GM12891 (cell line): ENCODE measurements at places on chromosomes 12 and 14.

- DNase-seq, result no peak
Observed at GRCh38 chr12:70646850-70647249, 9.6 kb upstream of the PTPRB start.

- no peak for DNase-seq
Observed at GRCh38 chr12:84789184-84789583, 123.4 kb downstream of the SLC6A15 start.

DNA sequence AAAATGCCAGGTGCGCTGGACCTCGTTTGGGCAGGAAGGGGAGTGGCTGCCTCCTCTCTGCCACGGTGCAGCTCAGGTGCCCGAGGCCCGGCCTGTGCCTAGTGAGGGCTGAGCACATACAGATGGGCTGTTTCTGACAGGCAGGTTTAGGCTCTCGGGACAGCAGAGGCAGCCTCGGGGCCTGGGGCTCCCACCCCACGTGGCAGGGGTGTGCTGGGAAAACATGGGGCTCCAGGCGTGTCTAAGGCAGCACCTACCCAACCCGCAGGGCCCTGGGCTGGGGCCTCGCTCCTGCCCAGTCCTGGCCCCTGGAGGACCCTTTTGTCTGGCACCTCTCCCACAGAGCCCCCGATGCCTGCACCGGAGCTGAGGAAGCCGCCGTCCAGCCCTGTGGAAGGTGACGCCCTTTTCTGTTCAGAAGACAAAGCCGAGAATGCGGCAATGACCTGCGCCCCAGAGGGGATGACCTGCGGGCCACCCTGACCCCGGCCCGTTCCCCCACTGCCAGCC lies 76.4 kb upstream of the GALNT9 start:
- no peak for DNase-seq

DNA sequence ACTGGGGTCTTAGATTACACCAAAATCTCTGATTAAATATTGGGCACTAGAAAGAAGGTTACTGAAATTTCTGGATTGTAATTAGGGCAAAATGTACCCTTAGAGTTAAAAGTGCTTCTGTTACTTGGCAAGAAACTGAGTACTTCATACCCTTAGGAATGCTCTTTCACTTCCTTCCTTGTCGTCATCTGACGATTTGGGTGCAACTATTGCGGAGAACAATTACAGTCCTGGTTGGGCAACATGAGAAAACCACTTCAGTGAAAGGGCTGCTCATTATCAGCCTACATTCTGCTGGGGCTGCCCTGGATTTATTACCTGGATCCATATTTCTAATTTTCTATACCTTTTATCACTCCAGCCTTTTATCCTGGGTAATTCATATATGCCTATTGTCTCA lies 348.5 kb upstream of the MDGA2 start:
- DNase-seq, result no peak

DNA sequence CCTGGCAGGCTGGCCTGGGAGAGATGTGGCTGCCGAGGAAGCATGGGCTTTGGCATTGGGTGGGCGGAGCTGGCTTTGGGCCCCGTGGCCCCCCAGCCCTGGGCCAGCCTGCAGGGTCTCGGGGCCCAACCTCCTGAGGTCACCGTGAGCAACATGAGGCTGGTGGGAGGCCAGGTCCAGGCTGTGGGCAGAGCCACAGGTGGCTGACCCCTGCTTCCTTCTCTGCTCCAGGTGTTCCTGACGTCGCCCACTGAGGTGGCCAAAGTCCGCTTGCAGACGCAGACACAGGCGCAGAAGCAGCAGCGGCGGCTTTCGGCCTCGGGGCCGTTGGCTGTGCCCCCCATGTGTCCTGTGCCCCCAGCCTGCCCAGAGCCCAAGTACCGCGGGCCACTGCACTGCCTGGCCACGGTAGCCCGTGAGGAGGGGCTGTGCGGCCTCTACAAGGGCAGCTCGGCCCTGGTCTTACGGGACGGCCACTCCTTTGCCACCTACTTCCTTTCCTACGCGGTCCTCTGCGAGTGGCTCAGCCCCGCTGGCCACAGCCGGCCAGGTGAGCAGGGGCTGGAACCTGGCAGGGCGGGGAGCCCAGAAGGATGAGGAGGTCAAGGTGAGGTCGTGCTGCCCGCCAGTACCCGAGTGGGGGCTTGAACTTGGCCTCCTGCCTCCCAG lies 5.5 kb downstream of the SLC25A47 start:
- no peak for DNase-seq

GRCh38 chr12:124445826-124446225 lies 121.6 kb downstream of the NCOR2 start:
- no peak for DNase-seq

GRCh38 chr12:6980740-6981139 lies 10.0 kb downstream of the EMG1 start:
- DNase-seq, result no peak

DNA sequence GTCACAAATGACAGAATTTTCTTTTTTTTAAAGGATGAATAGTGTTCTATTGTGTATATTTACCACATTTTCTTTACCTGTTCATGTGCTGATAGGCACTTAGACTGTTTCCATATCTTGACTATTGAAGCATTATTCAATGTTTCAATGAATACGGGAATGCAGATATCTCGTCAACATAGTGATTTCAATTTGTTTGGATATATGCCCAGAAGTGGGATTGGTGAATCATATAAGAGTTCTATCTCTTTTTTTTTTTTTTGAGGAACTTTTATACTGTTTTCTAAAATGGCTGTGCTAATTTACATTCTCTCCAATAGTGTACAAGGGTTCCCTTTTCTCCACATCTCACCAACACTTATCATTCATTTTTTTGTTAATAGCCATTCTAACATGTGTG lies 97.9 kb upstream of the FAR2 start:
- no peak for DNase-seq

DNA sequence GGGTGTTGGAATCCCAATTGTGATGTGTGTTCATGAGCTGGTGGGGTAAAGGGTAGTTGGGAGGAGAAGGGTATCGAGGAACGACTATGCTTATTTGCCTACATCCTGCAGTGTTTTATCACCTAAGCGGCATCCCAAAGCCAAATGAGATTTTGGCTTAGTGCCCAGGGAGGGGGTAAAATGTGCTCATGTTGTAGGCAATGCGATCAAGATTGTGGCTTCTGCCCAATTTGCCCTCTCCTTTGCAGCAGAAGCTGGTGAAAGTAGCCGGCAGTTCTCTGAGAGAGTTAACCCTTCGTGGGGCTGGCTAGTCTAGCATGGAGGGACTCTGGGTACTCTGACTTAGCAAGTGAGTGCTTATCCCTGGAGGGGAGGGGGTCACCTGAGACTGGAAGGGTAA lies 753 bp downstream of the RPH3A start:
- no peak for DNase-seq

- DNase-seq, result no peak
Observed at GRCh38 chr12:131735153-131735456, 24.2 kb downstream of the SFSWAP start.

DNA sequence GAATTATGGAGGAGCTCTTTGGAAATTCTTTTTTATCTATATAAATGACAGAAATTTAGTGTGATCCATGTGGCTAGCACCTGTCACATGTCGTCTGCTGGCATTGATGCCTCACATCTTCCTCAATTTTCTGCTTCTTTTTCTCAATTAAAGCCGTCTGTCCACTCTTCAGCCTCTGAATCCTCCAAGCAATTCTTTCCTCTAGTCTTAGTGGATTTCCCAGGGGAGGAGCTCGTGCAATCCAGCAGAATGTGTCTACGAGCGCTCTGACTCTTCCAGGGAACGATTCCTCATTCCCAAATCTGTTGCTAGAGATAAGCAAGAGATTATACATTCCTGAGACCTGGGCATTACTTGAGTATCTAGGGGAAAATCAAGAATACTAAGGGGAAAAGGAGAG lies 176.6 kb downstream of the EMP1 start:
- no peak for DNase-seq

- no peak for DNase-seq
Observed at GRCh38 chr14:20686386-20687143, 2.0 kb upstream of the ANG start.

- no peak for DNase-seq
Observed at GRCh38 chr14:56515739-56516138, 63.9 kb upstream of the TMEM260 start.

GRCh38 chr12:22573181-22573580 lies 28.8 kb upstream of the C2CD5 start:
- DNase-seq, result no peak

DNA sequence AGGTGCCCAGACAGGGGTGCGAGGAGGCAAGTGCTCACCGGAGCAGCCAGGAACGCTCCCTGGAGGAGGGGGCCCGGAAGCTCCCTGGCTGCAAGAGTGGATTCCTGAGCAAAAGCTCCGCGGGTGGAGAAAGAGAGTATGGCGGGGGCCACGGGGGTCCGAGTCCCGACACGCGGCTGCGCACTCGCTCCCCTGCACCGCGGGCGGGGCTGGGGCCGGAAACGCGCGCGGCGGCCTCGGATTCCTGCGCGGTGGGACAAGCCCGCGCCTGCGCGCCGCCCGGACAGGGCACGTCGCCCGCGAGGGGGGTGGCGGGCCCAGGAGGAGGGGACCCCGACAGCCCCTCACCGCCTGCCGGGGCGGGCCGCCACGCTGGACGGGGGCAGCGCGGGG lies 27.8 kb upstream of the GPR132 start:
- DNase-seq, result peak; percentile 70

GRCh38 chr12:132559652-132560363 lies 50.6 kb downstream of the LRCOL1 start:
- peak; percentile 79 for DNase-seq

- no peak for DNase-seq
Observed at GRCh38 chr14:38947343-38947742, 155.7 kb downstream of the SEC23A start.

- DNase-seq, result no peak
Observed at GRCh38 chr12:115828168-115828567, 449.3 kb downstream of the MED13L start.

DNA sequence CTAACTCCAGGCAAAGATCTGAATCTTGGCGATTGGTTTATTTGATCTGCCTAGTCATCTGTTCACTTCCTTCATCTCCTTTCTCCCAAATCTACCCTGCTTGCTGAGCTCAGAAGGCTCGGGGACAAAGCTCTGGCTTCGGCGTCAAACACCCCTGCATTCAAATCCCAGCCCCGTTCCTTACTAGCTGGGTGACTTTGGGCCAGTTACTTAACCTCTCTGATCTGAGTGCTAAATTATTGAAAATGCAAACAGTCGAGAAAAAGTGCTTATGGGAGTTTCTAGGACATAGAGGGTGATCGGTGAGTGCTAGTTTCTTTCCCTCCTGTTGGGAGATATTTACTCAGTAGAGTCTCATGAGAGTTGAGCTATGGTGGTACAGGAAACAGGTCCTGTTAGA lies 121.2 kb upstream of the RFLNA start:
- no peak for DNase-seq

- DNase-seq, result no peak
Observed at GRCh38 chr12:122235741-122236140, 9.9 kb upstream of the DIABLO start.

GRCh38 chr12:119512772-119513497 lies 80.6 kb upstream of the TMEM233 start:
- DNase-seq, result no peak

DNA sequence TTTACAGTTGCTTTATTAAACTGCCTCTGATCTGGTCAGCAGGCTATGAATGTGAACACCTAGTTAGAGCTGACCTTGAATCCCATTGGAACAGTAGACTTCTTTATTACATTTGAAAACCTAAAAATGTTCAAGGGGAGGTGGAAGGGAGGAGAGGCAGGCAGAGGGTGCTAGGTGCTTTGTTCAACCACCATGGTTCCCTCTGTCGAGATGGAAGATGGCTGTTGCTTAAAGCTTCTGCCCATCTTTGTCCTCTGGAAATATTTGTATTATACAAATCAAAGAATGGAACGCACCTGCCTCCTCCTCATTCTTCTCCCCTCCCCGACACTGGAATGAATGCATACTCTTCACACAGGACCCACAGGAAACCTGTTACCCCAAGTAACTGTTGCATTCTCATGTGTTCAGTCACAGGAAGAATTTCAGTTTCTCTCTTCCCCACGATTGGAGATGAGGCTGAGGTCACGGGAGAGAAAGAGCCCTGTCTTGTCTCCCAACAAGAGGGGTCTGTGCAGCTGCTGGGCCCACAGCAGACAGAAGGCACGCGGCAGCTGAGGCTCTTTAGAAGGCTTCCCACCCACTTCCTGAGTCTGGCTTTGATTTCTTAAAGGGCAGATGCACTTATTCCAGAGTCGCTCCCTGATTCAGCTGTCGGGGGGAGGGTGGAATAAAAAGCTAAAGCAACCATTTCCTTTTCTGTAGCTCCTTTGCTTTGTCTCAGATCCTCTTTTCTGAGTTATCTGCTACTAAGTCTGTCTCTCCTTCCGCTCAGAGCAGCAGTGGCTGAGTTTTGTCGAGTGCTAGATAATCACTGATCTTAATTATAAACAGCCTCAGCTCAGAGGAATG lies 217.9 kb upstream of the BTG1 start:
- DNase-seq, result no peak

- no peak for DNase-seq
Observed at GRCh38 chr14:96445844-96446710, 54.1 kb downstream of the AK7 start.

DNA sequence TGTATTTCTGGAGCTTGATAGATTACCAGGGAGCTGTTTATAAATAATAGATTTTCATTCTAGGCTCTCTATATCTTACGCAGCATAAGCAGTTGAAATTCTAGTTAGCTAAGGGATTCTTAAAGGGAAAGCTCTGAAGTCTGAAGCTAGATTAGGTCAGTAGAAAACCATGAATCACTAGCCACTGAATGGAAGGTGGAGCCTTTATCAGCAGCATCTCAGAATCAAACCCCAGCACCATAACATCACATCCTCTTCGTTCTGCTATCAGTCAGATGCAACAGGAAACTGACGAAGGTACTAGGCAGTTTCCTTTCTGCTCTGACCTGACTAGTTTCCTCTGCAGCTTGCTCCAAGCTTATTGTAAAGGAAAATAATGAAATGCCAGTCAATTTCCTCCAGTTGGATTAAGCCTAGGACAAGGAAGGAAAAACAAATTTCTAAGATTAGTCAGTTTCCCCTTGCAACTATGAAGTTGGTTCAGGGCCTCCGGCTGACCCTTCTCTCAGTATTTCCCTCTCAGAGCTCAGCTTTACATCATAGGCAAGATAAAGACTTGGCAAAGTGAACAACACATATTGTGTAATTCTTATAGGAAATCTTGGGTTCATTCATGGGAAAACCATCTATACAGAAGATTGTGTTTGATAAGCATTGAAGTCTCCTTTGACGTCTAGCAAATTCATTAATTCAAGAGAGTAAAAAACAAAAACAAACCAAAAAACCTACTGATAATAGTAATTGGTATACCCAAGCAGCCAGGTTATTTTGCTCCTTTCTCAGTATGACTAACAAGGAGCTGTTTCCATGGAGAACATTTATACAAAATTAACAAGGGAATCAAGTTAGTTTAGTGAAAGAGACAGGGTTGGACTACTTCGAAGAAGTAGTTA lies 43.4 kb upstream of the CFAP54 start:
- peak; percentile 35 for DNase-seq

DNA sequence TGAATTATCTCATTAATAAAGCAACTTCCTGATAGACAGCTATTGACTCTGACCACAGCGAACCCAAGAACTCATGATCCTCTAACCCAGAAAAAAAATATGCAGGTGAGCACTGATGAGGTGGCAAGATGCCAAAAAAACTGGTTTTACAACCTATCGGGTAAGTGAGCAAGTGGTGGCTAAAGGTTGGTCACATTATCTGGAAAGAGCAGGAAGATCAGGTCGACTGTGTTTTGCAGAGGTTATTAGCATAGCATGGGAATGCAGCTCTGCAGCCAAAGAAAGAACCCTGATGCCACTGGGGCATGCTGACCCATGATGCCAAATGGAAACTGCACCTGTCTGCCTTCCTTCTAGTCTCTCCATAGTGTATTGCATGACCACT lies 23.5 kb downstream of the BHLHE41 start:
- no peak for DNase-seq

- no peak for DNase-seq
Observed at GRCh38 chr14:36880276-36880675, 218.6 kb downstream of the PAX9 start.

- no peak for DNase-seq
Observed at GRCh38 chr12:93453633-93454032, 11.9 kb upstream of the UBE2N start.
